IPS-NIHi11 (cell line): ENCODE measurements at places on chromosomes 1 and 21.

GRCh38 chr1:48084826-48085225, 87.6 kb upstream of the TRABD2B start:
- no peak for DNase-seq

DNA sequence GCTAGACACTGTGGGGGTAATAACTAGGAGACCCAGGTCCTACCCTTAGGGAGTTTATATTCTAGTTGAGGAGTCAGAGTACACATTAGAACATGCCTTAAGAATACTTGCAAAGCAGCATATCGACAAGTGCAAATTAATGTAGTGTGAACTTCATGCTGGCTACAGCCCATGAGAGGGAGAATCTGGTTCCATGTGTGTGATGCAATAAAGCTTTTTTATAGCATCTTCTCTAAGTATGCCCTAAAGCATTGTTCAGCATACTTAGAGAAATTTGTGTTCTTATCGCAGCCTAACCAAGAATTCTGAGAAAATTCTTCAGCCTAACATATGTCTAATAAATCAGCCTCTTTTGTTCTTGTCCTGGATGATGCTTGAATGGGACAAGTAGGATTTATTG, 95.5 kb downstream of the SDCCAG8 start:
- no peak for DNase-seq

DNA sequence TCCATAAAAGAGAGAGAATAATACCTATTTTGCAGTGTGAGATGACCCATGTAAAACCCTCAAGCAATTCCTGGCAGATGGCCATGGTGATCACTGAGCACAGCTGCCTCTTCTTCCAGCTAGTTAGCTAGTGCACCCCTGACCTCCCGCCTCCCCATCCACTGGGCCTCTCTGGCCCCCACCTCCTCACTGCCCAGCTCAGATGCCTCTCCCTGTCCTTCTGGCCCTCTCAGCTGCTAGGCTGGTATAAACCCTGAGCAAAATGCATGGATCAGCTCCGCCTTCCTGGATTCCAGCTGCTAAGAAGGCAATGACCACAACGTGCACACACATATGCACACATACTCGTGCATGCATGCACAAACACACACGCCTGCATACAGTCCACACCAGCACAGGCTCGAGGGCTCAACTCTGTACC, 117.2 kb downstream of the DMRTB1 start:
- no peak for DNase-seq

- no peak for DNase-seq
Observed at GRCh38 chr1:228369608-228370438, 36.8 kb downstream of the TRIM11 start.

- DNase-seq, result no peak
Observed at GRCh38 chr1:29485096-29485925, 249.0 kb downstream of the PTPRU start.

DNA sequence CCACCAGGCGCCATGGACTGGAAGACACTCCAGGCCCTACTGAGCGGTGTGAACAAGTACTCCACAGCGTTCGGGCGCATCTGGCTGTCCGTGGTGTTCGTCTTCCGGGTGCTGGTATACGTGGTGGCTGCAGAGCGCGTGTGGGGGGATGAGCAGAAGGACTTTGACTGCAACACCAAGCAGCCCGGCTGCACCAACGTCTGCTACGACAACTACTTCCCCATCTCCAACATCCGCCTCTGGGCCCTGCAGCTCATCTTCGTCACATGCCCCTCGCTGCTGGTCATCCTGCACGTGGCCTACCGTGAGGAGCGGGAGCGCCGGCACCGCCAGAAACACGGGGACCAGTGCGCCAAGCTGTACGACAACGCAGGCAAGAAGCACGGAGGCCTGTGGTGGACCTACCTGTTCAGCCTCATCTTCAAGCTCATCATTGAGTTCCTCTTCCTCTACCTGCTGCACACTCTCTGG, 3.8 kb downstream of the GJB3 start:
- no peak for DNase-seq

DNA sequence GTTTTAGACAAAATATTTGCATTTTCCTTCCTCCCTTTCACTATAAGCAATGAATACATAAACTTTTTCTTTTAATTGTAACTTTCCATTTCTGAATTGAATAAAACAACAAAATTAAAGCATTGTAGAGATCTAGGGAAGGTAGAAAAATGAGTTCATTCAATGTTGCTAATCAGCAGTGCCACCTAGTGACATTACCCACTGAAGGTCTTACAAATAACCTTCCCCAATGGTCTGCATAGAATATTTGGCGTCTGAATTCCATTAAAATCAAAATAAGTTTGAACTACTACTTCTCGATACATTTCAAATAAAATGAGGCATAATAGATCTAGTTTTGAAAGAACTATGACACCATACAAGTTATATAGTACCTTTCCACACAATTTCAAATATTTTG, 19.6 kb downstream of the FH start:
- DNase-seq, result peak; percentile 23

DNA sequence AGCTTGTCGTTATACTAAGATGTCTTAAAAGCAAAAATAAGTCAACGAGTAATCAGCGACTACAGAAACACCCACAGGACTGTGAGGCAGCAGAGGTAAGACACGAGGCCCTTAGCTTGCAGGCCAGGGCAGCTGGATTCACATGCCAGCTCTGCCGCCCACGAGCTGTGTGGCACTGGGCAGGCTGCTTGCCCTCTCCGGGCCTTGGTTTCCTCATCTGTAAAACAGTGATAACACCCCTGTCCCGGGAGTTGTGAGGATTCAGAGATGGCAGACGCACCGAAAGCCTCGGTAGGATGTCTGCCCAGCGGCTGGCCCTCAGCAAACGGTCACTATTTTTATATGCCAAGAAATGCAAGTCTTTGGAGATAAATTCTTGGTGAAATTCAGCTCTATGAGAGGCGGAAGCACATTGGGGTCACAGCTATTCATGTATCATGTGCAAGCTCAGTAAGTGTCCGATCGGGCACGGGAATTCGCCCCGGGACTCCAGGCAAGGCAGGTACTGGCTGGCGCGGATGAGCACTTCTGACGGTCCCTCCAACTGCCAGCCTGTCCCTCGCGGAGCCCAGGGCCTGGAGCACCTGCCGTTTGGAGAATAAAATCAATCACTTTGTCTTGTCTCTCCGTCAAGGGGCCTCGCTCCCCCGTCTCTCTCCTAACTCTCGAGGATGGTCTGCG, 1.1 kb downstream of the C2CD2 start:
- peak; percentile 34 for DNase-seq

DNA sequence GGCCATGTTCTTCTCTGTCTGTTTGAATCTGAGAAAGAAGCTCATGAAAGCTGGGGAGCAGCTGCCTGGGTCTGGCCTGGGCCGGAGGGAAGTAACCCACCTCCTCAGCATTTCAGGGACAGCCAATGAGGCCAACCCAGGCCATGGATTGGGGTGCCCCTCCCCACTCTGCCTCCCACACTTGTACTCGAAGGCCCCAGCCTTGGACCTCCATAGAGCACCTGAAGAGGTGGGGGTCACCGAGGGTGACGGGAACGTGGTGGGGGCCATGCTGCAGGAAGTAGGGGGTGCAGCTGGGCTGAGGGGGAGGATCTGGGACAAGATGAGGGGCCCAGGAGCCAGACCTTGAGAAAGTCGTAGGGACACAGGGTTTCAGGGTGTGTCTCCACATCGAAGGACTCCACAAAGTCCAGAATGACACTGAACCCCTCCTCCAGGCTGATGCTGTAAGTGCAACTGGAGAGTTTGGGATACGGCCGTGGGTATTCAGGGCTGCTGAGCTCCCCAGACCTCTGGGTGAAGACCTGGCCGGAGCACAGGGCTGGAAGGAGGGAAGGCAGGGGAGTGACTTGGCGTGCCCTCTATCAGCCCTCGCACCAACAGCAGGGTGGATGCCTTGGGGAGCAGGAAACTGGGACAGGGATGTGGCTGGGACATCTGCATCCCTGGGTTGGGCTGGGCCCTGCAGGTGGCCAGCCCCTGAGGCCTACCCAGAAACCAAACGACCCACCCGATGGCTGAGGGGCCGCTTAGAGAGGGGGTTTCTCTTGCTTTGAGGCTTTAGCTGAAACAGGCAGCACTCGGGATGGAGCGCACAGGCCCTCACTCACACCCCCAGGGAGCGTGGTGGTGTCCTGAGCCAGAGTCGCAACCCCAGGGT, 3.8 kb downstream of the MASP2 start:
- peak; percentile 15 for DNase-seq

DNA sequence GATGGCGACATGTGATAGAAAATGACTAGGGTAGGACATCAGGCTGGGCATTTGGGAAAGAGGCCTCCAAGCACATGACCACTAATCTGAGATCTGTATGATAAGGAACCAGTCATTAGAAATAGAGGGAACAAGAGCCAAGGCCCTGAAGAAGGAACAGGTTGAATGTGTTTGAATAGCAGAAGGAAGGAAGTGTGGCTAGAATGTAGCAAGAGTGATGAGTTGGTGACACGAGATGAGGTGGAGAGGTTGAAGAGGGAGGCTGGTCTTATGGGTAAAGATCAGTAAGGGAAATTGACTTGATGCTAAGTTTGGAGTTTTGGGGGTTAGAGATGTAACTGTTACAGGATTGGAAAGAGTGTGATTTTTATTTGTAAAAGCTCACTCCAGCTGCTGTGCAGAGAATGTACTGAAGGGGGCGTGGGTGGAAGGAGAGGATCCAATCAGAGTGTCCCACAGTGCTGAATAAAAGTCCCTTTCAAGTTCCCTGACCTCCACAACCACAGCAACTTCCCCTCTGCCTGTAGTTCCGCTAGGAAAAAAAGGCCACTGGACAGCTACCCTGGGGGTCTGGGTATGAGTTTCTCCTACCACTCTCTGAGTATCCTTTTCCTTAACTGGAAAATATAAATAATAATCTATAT, 295.0 kb downstream of the OMA1 start:
- peak; percentile 74 for DNase-seq

DNA sequence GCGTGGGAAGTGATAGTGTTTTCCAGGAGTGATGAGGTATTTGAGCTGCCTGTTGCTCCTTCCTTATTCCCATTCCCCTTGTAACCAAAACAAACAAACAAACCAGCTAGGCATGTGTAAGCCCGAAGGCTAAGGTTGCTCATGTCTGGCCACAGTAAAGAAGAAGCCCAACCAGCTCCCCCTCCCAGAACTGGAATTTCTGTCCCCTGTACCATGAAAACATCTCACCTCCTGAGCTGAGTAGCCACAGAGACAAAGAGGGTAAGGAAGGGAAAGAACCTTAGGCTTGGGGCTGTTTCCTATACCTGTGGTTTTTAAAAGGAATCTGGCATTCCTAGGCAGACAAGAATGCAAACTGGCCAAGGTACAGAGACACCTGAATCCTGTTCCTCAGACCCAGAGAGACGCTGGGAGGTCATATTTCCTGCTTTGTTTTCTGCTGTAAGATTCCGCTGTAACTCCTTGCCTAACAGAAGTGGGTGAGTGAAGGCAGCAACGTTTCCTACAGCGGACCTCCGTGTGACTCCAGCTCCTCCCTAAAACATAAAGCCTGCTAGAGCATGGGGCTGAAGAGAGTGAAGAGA, 41.7 kb upstream of the RAB4A start:
- peak; percentile 42 for DNase-seq

DNA sequence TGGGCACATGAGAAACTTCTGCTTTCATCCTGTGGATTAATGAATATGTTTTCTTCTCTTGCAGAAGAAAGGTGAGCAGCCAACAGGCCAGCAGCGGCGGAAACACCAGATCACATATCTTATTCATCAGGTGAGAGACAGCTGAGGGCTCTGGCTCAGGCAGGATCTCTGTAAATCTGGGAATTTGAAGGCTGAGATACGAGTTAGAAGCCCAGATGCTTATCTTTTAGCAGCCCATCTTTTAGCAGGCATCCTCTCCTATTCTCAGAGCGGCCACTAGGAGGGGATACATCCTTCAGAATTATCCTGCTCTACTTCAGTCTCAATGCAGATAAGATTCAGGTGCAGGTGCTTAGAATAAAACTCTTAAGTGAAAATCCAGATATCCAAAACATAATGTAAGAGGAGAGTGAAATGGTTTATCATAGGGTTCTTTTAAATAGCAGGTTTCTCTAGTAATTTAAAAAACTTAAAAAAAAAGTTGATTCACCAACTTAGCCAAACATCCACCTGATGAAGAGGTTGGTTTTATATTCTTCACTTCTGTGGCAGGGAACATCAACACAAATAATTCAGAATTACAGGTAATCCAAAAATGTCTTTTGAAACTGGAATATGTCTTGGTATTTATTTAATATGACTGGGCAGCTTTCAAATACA, 19.3 kb downstream of the SH2D2A start:
- peak; percentile 72 for DNase-seq

DNA sequence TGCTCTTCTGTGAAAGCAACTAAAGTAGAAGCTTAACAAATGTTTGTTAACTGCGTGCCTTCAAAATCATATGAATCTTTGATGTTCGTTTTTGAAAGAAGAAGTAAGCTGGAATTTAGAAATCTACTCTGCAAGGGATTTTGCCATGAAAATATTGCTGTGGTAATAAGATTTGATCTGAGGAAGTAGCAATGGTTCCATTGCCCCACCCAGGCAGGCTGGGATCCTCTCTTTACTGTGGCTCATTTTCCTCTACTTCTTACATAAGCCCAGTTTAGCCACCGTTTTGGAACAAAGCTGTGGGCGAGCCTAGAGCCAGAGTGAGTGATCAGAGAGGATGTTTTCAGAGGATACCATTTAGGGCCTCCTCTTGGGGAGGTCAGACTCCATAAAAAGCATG, 20.3 kb upstream of the PTGFRN start:
- DNase-seq, result no peak

DNA sequence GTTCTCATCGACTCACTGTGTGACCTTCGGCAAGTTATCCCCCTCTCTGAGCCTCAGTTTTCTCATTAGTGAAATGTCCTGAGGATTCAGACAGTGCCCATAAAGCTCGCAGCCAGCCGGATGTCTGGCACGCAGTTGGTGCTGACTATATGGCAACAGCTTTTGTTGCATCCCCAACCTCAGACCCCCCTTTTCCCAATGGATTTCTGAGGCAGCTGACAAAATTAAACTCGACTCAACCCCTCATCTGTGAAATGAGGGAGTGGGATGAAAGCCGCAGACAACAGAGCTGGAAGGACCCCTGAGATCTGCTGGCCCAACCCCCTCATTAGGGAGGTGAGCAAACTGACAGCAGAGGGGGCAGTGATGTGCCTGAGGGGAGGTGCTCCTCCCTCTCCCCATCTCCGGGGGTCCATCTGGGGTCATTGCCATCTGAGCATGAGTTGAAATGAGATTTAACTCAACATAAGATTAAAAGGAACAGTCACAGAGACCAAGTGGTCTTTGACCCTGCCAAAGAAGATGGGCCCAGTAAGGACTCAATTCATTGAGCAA, 40.4 kb downstream of the NKAIN1 start:
- no peak for DNase-seq

DNA sequence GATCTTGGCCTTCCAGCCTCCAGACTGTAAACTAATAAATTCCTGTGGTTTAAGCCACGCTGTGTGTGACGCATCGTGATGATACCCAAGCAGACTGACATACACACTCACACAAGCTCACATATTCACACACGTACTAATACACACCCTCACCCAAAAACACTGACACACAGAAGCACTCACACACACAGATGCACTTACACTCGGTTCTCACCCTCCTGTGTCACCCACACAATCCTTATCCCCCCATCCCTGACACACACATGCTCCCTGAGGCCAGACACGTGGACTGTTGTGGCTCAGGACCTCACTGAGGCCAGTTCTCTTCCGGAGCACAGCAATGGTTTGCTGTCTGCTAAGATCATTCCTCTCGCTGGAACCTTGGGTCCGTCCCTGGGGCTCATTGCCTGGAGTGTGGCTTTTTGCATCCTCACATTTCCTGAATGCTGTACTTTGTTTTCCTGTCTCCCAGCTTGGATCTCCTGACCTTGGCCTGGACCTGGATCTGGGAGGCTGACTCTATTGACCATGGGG, 76.9 kb upstream of the LYST start:
- DNase-seq, result no peak

- DNase-seq, result no peak
Observed at GRCh38 chr1:205240569-205240968, 12.8 kb downstream of the TMCC2 start.

- no peak for DNase-seq
Observed at GRCh38 chr1:63559357-63559756, 33.9 kb upstream of the PGM1 start.
